Fibroblast of skin of back (primary cell): ENCODE measurements at places on chromosomes 2 and 18.
A peak's percentile ranks its signal among the peaks of the same experiment; 100 is the strongest.

DNA sequence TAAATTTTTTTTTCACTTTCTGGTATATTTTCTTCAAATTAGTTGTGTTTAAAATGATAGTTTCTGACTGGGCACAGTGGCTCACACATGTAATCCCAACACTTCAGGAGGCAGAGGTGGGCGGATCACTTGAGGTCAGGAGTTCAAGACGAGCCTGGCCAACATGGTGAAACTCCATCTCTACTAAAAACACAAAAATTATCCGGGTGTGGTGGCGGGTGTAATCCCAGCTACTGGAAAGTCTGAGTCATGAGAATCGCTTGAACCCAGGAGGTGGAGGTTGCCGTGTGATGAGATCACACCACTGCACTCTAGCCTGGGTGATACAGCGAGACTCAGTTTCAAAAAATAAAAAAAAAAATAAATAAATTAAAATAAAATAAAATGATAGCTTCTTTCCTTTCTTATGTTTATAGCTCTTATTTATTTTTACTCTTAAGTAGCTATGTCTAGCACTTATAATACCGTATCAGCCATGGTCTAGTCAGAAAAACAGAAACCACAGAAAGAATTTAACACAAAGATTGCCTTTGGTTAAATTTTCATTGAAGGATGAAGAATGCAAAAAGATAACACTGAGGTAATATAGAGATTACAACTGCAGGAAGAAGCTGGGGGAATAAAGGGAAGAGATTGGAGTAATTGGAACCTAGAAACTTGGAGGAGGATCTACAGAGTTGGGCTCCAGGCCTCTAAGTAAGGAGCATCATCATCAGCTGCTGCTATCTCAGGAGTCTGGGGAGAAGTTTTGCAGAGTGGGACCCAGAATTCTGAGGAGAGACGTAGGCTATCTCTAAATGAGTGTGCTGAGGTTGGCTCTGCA is 54.7 kb upstream of the MBOAT2 start:
- DNase-seq = peak; percentile 84

DNA sequence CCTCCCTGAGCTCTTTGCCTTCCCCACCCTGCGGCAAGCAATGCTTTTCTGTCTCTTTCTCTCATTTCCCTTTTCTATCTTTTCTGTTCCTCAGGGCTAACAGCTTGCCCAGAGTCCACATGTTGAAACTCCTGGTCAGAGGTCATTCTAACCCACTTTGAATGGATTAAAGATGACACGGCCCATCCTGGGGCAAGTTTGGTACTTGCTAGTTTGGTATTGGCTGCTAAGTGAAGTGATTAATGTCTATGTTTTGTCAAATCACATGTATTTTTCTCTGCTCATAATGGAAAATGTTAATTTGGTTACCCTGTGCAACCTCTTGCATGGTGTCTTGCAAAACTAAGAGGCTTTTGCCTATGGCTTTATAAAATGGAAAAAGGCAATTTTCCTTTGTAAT is 960.2 kb downstream of the CNTNAP5 start:
- DNase-seq = no peak

DNA sequence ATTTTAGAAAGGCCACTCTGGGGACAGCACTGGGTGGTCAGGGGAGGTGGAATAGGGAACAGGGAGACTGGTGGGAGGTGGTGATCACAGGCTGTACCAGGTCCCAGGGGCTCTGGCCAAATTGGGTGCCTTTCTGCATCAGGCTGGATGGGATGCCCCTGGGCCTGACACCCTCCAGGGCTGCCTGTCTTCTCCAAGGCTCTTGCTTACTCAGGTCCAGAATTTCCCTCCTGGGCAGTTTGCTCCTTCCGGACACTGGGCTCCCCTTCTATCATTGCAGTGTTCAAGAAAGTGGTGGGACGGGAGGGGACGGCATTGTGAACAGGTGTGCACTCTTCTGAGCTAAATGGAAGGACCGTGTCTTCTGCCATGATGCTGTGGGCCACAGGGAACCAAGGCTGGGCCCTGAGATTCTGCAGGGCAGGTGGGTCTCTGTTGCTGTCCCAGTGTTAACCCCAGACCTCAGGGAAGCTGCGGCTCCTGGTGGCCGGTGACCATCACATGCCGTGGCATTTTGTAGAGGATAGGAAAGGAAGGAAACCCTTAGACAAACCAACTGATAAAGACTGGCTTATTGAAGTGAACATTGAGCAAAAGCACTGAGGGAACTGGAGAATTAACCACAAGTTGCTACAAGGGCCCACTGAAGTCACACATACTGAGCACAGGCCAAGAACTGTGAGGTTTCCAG is 93.7 kb upstream of the HS6ST1 start:
- no peak for DNase-seq

DNA sequence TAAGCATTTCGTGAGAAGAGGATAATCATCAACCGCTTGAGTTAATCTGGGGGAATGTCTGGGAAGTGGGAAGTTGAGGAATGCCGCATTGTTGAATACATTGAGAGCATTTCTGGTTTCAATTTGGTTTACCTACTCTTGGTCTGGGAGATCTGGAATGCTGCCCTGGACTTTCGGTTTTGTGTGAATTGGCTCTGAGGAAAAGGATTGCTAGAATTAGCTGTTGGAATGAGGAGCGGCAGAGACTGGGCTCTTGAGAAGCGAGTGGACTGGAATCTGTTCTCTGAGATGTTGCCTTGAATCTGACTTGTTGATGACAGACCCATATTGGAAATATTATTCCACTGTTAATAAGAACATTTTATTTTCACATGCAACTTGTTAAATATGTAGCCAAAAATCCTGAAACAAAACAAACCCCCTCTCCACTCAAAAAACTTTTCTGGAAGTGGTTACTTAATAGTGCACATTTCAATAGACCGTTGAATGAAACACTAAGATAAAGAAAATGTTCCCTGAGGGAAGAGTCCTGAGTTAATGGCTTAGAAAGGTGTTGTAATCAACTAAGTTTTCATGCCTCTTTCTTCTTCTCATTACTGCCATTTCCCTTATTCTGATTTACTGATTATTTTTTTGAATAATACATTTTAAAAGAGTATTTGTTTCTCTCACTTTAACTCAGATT is 50.8 kb downstream of the PTPRM start:
- peak; percentile 99 for DNase-seq

DNA sequence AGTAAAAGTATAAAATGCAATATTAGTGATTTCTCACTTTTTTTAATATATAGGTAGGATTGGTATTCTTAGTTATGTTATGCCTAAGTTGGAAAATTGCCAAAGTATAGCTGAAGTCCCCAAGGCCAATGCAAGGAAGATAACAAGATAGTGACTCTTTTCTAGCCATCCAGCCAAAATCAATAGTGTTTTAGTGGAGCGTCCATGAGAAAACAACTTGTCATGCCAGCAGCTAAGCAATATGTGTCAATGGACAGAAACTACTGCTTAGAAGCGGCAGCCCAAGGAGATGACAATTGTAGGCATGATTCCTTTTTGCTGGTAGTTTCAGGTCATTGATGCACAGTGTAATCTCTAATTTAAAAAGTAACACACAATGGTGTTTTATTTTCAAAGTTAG is 1444.6 kb downstream of the SUCLG1 start:
- no peak for DNase-seq

- no peak for DNase-seq
These were observed 141.2 kb downstream of the IKZF2 start for GRCh38 chr2:213010106-213010779.

GRCh38 chr18:23539911-23540525 is 36.7 kb downstream of the RMC1 start:
- DNase-seq = no peak

- no peak for DNase-seq
These were observed 30.1 kb downstream of the FEZ2 start for GRCh38 chr2:36567711-36568408.

GRCh38 chr2:234189786-234190300 is 139.3 kb downstream of the SPP2 start:
- no peak for DNase-seq

DNA sequence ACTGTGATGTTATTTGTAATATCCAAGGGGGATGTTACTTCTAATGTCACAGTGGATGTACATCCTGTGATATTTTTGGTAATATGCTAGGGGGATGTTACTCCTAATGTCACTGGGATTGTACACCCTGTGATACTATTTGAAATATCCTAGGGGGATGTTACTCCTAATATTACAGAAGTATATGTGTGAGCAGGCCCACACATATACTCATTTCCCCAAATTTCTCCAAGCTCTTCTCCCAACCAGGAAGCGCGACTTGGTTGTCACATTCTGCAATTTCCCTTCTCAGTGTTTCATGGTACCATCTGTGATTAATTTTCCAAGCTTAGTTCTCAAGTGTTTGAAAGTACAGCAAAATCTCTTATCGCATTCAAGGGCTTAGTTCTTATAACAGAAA is 29.5 kb upstream of the CHN1 start:
- DNase-seq = no peak

DNA sequence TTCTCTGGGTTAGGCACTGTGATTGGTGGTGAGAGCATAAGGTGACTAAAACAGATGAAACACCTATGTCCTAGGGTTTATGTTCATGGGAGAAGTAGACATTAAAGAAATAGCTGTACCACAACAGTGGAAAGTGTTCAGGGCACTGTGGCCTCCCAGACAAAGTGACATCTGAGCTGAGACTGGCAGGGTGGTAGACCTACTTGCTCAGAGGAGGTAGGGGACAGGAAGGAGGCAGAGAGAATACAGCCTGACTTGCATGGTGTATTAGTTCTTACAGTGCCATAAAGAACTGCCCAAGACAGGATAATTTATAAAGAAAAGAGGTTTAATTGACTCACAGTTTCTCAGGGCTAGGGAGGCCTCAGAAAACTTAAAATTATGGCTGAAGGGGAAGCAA is 82.6 kb downstream of the MAPRE2 start:
- DNase-seq = no peak

DNA sequence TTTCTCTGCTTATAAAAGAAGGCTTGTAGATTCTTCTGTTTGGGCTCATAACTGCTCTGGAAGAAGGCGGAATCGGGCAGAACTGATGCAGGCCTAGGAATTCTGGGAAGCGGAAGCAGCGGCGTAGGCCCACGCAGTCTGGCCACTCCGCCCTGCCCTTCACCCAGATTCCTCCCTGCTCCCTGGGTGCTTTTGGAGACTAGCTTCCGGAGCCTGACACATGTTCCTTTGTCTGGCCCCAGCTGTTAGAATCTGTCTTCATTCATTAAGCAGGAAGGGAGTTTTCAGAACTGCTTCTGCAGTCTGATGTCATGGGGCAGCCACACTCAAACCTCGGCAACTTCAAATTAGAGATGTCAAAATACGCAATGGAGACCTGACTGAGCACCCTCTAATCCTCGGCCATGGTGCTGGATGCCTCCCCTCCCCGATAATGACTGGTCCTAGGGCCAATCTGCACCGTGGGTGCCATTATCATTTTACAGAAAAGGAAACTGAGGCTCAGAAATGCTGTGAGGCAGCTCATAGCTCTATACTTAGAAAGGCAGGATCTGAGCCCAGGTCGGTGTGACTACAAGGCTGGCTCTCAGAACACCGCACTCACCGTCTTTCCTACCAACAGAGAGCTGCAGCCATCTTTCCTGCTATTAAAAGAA is 275.7 kb downstream of the MYCN start:
- DNase-seq = no peak

- no peak for DNase-seq
These were observed 70.3 kb upstream of the PSME4 start for GRCh38 chr2:54041135-54041534.

DNA sequence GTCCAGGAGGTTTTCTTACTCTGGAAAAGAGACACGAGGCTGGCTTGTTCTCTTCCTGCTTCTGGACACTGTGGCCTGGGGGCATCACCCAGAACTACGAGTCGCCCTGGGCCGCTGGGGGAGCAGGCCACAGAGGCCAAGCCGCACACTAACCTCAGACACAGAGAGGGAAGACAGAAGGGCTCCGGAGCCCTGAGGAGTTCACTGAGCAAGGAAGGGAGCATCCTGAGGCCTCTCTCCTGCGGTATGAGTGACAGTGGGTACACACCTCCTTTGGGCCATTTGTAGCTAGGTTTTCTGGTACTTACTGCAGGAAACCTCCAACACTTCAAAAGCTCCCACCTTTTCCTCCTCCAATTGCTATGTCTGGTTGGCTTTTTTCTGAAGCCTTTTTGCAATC is 494.1 kb downstream of the DLGAP1 start:
- no peak for DNase-seq

GRCh38 chr2:224038049-224038829 is 847 bp downstream of the SERPINE2 start:
- DNase-seq = peak; percentile 44

- no peak for DNase-seq
These were observed 246.5 kb downstream of the MYCN start for GRCh38 chr2:16186661-16187481.

DNA sequence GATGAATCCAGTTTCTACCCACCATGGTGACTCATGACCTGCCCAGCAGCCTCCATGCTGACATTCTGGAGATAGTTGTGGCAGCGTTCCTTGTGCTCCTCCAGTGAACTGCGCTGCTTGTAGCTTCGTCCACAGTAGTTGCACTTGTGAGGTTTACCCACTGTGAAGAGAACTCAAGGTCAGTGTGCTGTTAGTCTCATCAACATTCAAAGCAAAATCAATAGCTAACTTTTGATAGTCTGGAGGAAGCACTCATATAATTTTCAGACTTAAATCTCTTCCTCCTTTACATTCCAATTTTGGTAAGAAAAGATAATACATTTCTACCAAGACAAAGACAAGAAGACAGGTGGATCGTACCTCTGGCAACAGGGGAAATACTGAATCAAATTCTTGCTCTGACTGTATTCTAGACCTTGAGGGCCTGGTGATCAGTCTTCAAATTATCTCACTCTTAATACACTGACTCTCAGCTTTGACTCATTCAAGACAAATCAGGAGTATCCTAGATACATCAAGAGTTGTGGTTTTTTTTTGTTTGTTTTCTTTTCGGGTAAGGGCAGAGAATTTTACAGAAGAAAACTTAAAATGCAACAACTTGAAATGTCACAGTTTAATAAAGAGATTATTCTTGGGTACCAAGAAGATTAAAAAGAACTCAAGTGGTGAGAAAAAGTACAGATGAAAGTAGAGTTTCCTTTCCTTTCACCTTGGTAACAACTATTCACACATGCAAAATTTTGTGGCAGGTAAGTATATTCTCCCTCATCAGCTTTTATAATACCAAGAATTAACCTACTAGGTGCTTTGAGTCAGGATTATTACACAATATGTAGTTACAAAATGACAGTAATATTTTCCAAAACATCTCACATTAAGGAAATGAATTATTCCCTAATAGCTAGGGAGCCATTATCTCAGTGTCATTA is 129.2 kb downstream of the IKZF2 start:
- DNase-seq = peak; percentile 37

DNA sequence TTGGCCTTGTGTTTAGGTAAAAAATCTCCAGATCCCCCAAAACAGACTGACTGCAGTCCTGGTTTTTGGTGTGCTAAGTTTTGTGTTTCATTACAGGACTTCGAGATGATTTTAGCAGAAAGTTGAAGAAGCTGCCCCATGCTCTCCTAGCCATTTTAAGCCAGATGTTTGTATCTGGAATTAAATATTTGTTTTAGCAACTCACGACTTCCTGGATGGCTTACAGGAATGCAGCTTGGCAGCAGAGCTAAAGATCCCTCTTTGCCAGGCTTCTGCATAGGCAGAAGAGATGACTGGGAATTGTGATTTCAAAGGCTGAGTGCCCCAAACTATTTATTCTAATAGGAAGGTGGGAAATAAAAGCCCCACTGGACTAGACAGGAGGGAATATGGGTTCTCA is 31.1 kb downstream of the ONECUT2 start:
- peak; percentile 4 for DNase-seq
